ENCODE measurements at places on chromosomes 3 and 15.

GRCh38 chr15:36831125-36831903 is 251.9 kb downstream of the CDIN1 start:
- DNase-seq: no peak

DNA sequence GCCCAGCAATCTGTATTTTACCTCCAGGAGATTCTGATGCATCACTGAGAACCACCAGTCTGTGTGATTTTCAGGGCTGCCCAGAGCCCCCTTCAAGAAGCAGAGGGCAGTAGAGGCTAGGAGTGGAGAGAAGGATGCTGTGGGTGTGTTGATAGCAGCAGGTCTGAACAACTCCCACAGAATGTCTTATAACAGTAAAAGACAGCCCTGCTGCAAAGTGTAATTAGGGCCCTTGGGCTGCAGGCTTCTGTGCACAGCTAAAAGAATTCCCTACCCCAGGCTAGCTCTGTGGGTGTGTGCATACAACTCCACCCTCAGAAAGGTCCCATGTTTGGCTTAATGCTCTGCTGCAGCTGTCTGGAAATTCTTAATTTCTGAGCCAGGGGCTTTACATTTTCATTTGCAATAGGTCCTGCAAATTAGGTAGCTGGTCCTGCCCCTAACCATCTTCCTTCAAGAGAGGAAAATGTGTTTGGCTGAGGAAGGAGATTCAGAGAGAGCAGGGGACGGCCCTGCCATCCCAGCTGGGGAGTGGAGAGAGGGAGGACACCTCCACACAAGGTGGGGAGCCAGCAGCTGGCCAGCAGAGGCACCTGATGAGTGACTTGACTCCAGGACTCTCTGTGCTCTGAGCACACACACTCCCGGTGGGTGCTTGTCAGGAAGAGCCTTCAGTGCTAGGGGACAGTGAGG is 43.2 kb upstream of the RAB6B start:
- DNase-seq: no peak

GRCh38 chr3:106750092-106750491 is 627.1 kb upstream of the CCDC54 start:
- no peak for DNase-seq

- no peak for DNase-seq
These were observed 87.2 kb upstream of the NSMCE3 start for GRCh38 chr15:29356786-29357185.

DNA sequence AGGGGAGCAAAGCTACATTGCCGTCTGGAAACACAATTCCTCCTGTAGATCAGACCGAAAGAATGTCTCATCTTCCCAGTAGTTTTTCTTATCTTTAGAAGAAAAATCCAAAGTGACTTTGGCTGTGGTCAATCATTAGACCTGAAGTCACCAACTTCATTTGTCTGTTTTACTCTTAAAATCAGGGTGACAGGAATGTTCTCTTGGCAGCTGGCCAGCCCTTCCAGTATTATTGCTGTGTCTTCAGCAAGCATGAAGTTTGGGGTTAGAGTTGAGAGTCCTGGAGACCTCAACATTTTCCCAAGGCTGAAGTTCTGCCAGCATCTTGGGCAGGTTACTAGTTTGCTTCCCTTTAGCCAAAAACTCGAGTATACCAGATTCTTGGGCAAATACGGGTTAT is 32.5 kb downstream of the RSL24D1 start:
- no peak for DNase-seq

GRCh38 chr15:70627734-70628548 is 135.4 kb downstream of the UACA start:
- no peak for DNase-seq

DNA sequence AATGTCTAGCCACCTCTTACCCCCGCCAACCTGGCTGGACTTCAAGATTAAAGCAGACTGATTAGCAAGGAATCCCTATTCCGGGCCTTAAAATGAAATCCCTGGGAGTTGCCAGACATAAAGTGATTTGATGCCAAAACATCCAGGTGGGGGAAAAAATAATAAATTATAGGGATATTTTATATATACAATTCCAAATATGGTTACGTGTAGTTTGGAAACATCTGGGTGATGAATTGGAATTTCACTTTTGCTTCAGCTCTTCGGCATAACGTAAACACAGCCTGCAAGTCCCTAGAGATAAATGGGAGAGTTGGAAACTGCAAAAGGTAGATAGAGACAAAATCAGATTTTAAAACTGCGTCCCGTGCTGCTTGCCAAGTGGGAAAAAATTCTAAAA is 545.5 kb upstream of the MDFIC2 start:
- no peak for DNase-seq

GRCh38 chr3:106850437-106850836 is 526.8 kb upstream of the CCDC54 start:
- DNase-seq: no peak

DNA sequence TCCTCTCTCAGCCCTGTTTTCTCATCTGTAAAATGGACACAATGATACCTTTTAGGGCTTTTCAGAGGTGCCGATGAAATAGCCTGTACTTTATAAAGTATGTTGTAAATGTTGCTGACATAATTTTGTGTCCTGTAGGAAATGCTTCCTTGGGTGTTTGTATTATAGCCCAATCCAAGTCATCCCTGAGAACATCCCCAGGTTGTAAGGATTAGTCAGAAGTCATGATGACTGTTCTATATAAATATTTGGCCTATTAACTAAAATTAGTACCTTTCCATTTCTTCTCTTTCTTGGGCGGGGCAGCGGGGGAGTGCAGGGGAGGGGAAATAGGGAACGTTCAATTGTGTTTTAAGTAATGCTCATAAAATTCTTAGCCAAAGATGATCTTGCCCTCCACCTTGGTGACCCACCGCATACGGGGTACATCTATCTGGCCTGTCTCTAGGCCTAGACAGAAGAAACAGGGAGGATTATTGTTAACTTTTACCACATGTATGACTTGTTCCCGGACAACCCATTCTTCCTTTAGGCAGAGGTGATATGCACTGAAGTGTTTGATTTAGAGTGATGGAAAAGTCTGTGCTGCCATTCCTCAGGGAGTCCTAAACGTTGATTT is 120.7 kb downstream of the VGLL4 start:
- no peak for DNase-seq

GRCh38 chr3:100893590-100893989 is 99.6 kb downstream of the ABI3BP start:
- no peak for DNase-seq

- DNase-seq: no peak
These were observed 28.5 kb downstream of the CYFIP1 start for GRCh38 chr15:22951381-22952280.

- DNase-seq: no peak
These were observed 2.2 kb upstream of the CELSR3 start for GRCh38 chr3:48664929-48665328.

GRCh38 chr3:155070316-155070715 is 9.8 kb upstream of the MME start:
- DNase-seq: no peak

Measured in natural killer cell treated with Interleukin-12 subunit alpha and Interleukin-12 subunit beta and Interleukin-15 and Interleukin-18, amount 100 ng/mL, for 72 hours (primary cell).